ENCODE measurements at places on chromosomes 3 and 15.

GRCh38 chr3:54776601-54777000 lies 151.3 kb downstream of the LRTM1 start:
- DNase-seq, result no peak

GRCh38 chr15:64275934-64276333 lies 80.0 kb downstream of the CSNK1G1 start:
- no peak for DNase-seq

- no peak for DNase-seq
Observed at GRCh38 chr3:42662037-42662812, 8.7 kb downstream of the ZBTB47 start.

- DNase-seq, result no peak
Observed at GRCh38 chr3:34229876-34230275, 431.4 kb downstream of the PDCD6IP start.

GRCh38 chr3:132964266-132964665 lies 73.9 kb upstream of the TMEM108 start:
- DNase-seq, result no peak

DNA sequence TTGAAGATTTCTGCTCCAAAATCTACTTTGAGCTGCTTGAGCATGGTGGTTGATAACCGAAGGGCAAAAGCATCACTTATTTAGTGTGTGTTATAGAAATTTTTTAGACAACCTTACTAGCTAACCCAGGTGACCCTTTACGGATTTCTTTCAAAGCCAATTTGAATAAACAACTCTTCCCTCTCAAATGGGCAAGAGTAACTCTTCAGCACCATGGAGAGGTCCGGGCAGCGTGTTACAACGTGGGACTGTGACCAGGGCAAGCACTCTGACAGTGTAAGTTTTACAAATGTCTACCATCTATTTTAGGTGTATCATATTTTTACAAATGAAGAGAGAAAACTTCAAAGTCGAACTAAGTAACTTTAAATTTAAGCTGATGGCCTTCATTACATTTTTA lies 471.8 kb downstream of the MFSD1 start:
- DNase-seq, result no peak

DNA sequence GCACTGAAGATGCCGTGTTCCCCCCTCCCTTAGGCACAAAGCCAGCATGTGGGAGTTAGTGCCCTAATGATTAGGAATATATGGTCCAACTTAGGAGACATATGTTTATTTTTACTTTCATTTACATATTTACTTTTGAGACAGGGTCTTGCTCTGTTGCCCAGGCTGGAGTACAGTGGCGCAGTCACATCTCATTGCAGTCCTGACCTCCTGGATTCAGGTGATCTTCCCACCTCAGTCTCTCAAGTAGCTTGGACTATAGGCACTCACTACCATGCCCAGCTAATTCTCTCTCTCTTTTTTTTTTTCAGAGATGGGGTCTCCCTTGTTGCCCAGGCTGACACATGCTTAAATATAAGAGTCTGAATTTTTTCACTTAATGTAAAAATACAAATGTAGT lies 51.6 kb upstream of the TBC1D23 start:
- no peak for DNase-seq

- no peak for DNase-seq
Observed at GRCh38 chr15:97153356-97153965, 807.0 kb upstream of the ARRDC4 start.

DNA sequence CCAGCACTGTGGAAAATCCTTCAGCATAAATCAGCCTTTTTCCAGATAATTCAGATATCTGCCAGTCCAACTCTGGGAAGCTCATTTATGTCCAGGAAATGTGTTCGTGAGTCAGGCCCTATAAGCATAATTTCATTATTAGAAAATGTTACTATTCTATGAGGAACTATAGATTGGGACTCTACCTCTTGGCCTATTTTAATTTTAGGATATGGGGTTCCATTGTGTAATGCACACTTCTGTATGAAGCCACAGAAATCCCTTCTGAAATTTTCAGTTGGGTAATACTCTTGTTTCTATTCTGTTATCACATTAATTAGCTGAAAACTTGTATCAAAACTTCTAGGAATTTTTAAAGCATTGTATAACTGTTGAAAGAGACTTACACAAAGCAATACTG lies 43.9 kb upstream of the IL12A start:
- DNase-seq, result no peak

DNA sequence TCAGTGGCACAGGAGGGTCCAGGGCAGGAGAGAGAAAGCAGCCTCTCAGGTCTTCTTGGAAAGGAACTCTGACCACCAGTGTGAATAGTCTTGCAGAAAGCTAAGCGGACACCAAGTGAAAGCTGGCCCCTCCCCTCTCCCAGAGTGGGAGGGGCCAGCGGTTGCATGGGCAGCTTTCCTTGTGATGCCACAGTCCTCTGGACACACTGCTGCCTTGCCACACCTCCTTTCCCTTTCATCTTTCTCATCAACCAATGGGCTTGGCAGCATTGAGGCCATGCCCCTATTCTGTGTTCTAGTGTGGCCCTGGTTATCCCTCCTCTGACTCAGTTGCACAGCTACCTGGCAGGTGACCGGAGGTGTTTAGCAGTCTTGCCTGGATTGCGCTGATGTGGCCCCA lies 49.7 kb upstream of the GOLGA6B start:
- DNase-seq, result no peak

- no peak for DNase-seq
Observed at GRCh38 chr3:62289922-62290321, 83.4 kb downstream of the FEZF2 start.

GRCh38 chr15:27642981-27643380 lies 456.1 kb downstream of the OCA2 start:
- no peak for DNase-seq
